Vagina (tissue), 2 donors: ENCODE measurements at places on chromosomes 1 and 21.

DNA sequence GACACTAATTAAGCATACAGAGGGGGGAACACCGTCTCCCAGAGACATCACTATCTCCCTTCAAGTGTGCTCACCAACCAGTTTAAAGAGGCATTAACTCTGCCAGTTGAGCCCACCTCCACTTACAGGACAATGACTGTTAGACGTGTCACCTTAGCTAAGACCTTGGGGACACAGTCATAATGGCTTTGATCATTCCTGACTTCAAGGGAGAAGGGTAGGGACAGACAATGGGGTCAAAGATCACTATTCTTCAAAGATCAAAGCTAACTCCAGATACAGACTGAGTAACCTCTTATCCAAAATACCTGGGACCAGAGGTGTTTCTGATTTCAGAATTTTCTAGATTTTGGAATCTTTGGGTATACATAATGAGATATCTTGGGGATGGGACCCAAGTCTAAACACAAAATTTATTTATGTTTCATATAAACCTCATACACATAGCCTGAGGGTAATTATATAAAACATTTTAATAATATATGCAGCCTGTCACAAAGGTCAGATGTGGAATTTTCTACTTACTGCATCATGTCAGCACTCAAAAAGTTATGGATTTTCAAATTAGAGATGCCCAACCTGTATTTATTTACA is 246.1 kb downstream of the SLC45A1 start:
- no peak for DNase-seq

DNA sequence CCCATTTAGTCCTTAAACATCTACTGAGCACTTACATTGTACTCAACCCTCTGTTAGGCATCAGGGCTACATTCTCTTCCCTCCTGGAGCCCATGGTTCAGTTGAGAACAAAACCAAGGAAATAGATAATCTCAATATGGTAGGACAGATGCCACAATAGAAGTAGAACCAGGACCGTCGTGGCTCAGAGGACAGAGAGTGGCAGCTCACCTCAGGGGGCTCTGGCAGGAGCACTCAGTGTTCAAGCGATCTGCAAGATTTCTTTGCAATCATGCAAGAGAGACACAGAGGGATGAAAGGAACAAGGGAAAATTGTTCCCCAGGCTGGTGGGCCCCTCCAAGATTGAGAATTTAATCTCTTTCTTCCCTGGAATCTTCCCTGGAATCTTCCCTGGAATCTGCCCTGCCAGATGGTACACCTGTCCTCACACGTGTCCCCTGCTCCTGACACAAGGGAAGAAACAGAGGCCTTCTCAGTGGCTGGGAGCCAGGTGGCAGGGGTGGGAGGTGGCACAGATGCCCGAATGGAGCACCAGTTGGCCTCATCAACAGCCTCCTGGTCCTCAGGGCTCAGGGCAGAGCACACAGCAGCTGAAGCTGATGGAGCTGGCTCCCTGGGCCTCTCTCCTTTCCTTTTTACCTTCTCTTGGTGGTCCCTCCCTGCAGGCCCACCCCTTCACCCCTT is 135.4 kb downstream of the PLXNA2 start:
- DNase-seq = no peak

DNA sequence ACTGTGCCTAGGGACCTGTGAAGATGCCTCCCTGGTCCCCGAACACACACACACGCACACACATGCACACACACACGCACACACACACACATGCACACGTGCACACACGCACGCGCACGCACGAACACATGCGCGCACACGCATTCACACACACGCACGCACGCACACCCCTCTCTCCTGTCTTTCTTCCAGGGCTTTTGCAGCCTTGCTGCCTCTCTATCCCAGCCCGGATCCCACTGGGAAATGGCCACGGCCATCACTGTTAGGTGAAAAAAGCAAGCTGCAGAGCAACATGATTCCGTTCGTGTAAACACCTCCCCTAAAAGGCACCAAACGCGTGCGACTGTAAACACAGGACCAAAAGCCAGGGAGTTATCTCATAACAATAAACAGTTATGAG is 39.7 kb downstream of the NKAIN1 start:
- DNase-seq = no peak

DNA sequence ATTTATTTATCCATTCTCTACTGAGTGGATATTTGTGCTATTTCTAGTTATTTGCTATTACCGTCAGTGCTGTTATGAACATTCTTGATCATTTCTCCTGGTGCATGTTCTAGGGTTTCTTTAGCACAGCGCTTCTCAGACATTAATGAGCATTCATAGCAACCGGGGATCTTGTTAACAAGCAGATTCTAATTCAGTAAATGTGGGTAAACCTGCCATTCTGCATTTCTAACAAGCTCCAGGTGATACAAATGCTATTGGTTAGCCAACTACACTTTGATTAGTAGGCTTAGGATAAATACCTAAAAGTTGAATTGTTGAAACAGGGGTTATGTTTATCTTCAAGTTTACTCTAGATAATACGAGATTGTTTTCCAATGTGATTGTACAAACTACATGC is 3.3 kb upstream of the DBT start:
- no peak for DNase-seq

- DNase-seq = no peak
Observed at GRCh38 chr1:25520446-25521061, 22.9 kb upstream of the LDLRAP1 start.

DNA sequence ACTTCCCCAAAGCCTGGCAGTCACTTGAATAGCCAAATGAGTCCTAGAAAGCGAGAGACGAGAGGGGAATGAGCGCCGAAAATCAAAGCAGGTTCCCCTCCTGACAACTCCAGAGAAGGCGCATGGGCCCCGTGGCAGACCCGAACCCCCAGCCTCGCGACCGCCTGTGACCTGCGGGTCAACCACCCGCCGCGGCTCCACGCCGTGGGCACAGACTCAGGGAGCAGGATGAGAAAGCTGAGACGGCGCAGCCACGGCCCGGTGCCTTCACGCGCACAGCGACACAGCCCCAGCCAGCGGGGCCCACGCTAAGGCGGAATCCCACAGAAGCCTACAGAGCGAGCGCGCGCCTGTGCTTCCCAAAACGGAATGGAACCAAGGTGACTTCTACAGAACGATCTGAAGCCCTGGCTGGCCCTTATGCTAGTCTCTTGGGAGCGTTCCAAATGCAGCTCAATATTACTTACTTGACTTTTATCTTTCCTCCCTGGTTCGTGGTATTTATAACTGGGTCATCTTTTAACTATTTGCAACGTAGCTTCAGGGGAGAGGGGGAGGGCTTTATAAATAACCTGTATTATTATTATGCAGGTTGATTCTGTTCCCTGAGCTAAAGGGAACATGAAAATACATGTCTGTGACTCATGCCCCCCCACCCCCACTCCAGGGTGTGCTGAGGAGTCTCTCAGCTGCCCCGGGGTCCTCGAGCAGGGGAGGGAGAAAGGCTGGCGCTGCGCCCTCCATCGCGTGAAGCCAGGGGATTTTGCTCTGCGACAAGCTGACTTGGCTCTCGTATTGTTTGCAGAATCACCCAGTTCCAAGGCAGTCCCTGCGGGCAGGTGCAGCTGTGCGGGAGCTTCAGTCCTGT is 1.7 kb downstream of the TSPEAR start:
- peak; percentile 64 for DNase-seq

DNA sequence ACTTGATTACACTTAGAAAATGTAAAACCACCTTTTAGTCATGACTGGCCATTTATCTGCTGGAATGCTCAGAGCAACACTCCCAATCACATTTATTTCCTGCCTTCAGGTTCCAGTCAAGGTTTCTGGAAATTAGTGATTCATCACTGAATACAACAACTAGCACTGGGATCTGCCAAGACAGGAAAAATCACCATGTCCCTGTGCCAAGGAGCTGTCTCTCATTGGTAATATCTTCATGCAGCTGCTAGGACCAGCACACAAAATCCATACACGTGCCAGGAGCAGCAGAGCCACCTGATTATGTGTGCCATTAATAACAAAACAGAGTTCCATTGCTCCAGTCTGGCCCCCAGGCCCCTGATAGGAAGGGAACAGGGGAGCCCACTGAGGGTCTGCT is 194.6 kb downstream of the TNR start:
- no peak for DNase-seq

DNA sequence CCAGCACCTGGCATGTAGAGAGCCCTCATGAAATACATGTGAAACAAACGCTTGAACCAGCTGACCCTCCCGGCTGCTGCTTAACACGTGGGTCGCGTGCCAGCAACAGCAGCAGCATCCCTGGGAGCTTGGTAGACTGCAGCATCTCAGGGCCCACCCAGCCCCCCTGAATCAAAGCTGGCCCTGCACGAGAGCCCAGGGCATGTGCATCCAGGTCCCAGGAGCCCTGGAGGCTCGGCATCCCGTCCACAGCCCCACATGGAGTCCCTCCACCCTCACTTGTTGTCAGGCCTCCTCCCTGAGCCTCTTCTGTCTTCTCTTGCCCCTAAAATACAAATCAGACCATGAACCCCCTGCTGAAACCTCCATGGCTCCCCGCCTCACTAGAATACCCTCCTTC is 123.1 kb downstream of the MATN1 start:
- DNase-seq = peak; percentile 74

DNA sequence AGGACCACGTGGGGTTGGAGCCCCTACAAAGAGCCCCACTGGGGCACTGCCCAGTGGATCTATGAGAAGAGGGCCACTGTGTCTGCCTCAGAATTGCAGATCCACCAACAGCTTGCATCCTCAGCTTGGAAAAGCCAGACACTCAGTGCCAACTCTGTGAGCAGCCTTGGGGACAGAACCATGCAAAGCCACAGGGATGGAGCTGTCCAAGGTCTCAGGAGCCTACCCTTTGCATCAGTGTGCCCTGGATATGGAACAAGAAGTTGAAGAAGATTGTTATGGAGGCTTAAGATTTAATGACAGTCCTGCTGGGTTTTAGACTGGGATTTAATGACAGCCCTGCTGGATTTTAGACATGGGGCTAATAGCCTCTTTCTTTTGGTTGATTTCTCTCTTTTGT is 1670.9 kb downstream of the PLA2G4A start:
- no peak for DNase-seq

- no peak for DNase-seq
Observed at GRCh38 chr1:8482979-8483381, 165.1 kb downstream of the SLC45A1 start.

- no peak for DNase-seq
Observed at GRCh38 chr1:157161901-157162300, 23.7 kb upstream of the ETV3 start.

DNA sequence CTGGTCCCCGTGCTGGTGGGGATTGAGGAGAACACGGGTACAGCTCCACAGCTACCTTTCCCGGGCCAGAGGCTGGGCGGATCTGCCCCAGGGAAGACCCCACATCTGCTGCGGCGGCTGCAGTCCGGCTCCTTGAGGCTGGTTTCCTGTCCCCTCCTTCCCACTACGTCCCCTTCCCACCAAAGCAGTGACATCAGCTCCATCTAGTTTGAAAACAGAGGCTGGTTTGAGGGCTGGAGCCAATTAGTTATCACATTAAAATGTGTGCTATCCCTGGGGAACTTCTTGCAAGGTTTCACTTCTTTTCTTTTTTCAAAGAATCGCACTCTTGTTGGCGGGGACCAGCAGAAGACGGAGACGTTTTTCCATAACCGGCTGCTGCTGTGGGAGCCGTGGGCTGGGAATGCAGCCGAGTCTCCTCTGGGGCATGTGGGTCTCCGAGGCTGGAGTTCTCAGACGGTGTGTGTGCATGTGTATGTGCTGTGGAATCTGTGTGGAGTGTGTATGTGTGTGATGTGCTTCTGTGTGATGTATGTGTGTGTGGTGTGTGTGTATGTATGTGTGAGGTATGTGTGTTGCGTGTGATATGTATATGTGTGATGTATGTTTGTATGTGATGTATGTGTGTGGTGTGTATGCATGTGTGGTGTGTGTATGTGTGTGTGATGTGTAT is 8.9 kb upstream of the PCBP3 start:
- no peak for DNase-seq

GRCh38 chr1:167799747-167800146 is 78.0 kb downstream of the MPZL1 start:
- DNase-seq = no peak

DNA sequence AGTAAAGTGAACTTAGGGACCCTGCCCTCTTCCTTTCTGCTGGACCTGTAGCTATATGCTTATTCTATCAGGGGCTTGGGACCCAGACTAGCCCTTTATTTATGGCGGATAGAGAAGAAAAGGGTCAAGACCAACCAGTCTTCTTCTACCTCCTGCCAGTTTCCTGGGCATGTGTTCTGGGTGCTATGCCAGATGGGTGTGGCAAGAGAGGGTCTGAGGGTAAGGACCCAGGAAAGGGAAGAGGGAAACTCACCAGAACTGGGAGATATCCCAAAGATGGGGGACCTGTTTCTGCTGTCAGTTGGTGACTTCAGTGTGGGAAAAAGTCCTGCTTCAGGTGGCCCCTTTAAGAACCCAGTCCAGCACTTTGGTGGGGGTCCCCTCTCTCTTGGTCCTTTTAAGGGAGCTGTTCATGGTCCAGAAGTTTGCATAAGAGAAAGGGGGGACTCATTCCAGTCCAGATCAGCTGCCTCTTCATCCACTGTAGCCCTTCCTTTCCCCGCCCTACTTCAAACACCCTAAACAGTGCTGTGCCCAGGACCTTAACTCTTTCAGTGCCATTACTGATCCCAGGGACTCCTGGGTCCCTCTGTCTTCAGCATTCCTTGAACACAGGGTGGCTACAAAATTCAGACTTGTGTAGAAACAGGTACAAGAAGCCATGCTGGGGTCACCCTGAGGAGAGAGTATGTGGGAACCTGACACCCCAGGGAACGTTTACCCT is 18.4 kb downstream of the SSR2 start:
- no peak for DNase-seq

- no peak for DNase-seq
Observed at GRCh38 chr1:39925721-39926342, 24.1 kb upstream of the MYCL start.

DNA sequence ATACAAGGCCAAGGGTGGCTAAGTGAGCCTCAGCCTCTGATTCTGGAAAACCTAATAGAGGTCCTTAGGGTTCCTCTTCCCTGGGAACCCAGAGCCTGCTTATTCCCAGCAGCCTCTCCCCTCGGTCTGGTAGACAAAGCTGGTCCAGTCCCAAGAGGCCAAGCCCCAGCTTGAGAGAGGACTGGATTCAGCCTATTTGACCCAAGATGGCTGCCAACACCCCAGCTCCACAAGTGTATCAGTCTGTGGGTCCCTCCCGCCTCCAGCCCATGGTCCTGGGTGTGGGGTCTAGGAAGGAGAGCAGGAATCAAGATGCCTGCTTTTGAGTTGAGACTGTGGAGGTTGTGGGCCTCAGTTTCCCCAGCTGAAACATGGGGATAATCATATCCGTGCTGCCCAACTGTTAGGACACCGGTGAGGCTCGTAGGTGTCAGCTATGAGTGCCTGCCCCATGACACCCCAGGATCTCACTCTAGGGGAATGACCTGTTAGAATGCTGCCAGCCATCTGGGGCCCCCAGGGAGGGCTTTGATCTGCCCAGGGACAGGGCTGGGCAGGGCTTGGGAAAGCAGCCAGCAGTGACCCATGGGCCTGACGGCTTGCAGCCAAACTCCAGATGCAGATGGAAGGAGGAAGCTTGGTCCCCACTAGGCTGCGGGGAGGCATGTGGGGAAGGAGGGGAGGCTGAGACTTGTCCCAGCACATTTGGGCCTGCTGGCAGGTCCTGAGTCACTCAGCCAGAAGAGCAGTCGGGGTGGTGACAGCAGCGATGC is 45.4 kb downstream of the NUAK2 start:
- no peak for DNase-seq
